ENCODE measurements at places on chromosomes 4 and X. TPM values are rescaled to one million over a fixed set of nuclear protein-coding genes. Genes with fewer than 3 reads are reported as not detected.

DNA sequence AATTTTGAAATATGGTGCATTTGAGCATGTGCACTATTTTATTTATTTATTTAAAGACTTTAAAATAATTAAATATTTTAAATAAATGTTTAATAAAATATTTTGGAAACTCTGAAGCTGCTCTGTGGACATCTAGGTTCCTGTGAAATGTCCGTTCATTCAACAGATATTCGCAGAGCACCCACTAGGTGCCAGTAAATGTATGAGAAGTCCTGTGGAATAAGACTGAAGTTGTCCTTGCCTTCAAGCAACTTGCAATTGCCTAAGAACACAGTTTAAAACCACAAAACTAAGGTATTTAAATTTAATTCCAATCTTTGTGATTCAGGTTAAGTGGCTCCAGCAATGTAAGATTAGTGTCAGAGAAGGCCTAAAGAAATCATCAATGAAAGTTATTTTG is 306.7 kb downstream of the GBA3 start:
- DNase-seq, result peak; percentile 68

DNA sequence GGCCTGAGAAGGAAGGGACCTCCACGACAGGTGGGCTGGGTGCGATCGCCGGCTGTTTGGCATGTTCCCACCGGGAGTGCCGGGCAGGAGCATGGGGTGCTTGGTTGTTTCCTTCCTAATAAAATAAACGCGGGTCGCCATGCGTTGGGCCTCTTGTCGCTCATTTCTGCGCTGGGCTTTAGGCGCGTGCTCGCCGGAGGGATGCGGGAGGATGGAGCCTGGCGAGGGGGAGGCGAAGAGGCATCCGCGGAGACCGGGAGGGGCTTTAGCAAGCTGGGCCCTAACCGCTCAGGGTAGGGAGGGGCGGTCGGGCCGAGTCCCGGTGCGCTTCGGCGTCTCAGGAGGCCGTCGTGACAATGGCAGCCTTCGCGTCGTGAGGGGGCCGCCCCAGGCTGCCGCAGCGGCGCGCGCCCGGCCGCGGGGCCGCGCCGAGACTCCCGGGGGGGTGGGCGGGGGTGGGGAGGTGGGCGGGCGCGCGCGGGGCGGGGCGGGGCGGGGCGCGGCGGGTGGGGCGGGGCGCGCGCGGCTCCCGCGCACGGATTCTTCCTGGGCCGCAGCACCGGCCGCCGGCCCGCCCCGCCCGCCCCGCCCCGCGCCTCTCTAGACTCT is 476 bp upstream of the GDI1 start:
- peak; percentile 66 for DNase-seq

The HTRA3 gene
- not detected for total RNA-seq

DNA sequence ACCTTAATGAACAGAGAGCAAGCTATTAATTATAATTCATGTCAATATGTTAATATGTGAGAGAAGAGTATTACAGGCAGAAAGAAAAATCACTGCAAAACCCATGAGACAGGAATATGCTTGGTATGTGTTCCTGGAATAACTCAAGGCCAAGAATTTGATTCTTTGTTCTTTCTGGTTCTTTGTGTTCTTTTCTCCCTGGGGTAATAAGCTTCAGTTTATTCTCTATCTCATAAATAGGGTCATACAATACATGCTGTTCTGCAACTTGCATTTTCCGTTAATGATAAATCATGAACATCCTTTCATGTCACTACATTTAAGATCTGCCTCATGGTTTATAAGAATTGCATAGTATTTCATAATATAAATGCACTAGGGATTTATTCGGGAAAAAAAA is 16.8 kb upstream of the THOC2 start:
- no peak for DNase-seq

GRCh38 chrX:137164329-137164728 is 130.5 kb upstream of the GPR101 start:
- no peak for DNase-seq

DNA sequence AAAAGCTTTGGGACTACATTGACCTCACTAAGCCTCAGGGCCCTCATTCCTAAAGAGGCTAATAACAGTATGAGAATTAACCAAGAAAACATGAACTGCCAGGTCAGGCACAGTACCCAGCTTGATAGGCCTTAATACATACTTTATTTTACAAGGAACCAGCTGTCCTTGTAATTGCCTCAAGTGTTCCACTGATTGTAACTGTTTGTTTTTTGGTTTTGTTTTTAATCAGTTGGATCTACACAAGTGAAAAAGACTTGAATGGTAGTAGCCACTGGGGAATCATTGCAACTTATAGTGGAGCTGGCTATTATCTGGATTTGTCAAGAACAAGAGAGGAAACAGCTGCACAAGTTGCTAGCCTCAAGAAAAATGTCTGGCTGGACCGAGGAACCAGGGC is 35.6 kb downstream of the PKD2 start:
- DNase-seq, result no peak

GRCh38 chrX:87896057-87896456 is 378.5 kb downstream of the KLHL4 start:
- no peak for DNase-seq

- peak; percentile 87 for DNase-seq
Measured at GRCh38 chrX:10158279-10159144, 1.7 kb downstream of the CLCN4 start.

All from Karpas-422 (cell line).